CD4-positive, alpha-beta T cell treated with Interleukin-10 for 1 hour (primary cell): ENCODE measurements at places on chromosomes 11 and 22.

DNA sequence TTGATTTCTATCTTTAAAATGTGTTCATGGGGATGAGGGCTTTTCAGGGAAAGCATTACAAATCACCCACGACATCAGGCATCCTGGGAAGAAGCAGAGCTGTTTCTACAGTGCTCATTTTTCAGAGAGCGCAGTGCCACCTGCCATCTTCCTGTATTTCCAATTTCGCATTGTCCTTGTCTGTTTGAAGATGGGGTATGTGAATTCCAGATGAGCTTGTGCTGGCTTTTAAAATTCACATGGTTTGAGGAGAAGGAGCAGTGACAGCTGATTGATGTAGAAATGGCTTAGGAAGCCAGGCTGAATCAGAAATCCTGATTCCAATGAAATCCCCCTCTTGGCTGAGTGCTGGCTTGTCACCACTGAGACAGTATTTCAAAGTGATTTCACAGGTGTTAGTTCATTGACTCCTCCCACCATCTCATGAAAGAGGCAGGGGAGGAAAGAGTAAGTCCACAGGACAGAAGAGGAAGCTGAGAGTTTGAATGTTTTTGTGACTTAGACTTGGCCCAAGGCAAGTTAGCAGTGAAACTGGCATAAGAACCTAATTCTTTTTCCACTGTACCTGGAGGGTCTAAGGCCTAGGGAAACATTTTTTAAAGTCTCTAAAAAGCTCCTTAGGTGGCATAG lies 344.6 kb upstream of the C11orf87 start:
- no peak for DNase-seq

- DNase-seq, result no peak
Observed at GRCh38 chr11:117654281-117655255, 142.4 kb downstream of the DSCAML1 start.

GRCh38 chr11:11521306-11522002 lies 100.4 kb downstream of the GALNT18 start:
- no peak for DNase-seq

DNA sequence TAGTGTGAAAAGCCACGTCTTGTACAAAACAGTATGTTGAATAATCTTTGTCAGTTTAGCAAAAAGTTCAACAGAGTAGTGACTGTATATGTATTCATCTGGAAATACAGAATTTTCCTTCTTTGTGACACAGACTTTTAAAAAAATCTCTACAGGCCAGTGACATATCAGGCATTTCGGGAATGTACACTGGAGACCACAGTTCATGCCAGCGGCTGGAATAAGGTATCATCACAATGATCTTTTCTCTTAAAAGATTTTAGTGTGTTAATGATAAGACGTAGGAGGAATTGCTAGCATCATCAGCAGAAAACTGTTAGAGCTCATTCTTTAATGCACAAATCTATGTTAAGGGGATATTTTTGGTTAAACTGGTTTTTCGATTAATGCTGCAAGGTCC lies 57.4 kb downstream of the BCL2L13 start:
- no peak for DNase-seq

DNA sequence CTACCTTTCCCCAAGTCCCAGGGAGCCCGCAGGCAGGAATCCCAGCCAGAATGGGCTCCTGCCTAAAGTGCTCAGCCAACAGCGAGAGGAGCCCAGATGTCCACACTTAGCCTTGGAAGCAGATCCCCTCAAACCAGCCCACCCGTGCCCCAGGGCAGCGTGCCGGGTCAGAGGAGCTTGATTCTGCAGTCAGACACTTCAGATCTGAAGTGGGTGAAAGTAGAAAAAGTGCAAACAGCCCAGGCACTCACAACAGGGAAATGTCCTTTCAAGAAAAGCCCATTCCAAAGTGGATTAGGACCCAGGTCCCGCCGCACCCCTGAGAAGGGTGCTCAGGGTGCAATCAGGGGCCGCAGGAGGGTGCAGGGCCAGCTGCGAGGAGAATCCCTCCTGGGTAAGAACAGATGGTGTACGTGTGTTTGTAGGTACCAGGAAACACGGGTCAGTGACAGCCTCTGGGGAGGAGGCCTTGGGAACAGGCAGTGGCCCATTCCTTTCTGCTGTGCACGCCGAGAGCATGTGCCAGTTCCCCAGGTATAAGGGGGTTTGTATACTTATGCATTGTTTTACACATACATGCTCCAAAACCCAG lies 17.7 kb downstream of the ELFN2 start:
- DNase-seq, result no peak

- no peak for DNase-seq
Observed at GRCh38 chr11:125445731-125446130, 50.3 kb downstream of the FEZ1 start.

DNA sequence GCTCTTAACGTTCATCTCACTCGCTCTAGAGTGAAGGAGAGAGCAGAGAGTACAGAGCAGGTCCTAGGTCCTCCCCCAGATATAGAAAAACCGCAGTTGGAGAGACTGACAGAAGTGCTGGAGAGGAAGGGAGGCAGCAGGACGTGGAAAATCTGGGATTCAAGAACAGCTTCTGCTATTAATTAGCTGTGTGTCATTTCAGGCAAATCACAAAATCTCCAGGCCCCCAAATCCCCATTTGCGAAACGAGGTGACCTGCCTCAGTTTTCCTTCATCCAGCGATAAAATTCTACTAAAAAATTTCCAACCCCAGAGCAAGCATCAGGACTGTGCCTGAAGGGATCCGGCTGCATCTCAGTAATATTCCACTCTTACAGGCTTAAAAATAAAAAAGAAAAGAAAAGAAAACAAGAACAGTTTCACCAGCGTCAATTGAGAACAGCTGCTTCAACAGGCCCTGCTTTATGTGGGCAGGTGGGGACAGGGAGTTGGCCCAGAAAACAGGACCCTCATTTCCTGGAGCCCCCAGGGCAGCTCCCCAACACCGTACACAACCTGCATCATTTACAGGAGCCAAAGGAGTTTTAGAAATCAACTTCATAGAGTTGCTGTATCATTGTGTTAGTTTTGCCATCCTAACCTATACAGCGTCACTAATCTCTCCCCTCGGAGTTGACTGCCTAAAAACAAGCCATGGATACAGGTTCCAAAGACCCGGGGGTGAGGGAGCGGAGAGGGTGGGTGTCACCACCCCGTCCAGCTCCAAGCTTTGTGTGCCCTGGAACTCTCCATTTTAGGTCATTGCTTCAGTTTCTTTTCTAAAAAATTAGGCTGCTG lies 2.3 kb upstream of the MALAT1 start:
- no peak for DNase-seq
